ENCODE measurements at places on chromosomes 7 and 10. TPM values are rescaled to one million over a fixed set of nuclear protein-coding genes. Genes with fewer than 3 reads are reported as not detected.

Gene IQUB
- total RNA-seq: under 0.01 TPM

Gene TSPAN33
- 0.65 TPM for total RNA-seq

Gene ZCCHC24
- 42.8 TPM for total RNA-seq

Gene TUBAL3
- total RNA-seq: not detected

Gene CPA5
- total RNA-seq: not detected

Gene PHTF2
- 14.6 TPM for total RNA-seq

Gene TFR2
- total RNA-seq: 4.5 TPM

Gene OGDHL
- total RNA-seq: 0.49 TPM

Gene TAS2R41
- total RNA-seq: not detected

Gene CYP26A1
- not detected for total RNA-seq

Gene EN2
- not detected for total RNA-seq

Gene AKR1C3
- total RNA-seq: 82.9 TPM

Gene ANLN
- 29.0 TPM for total RNA-seq

Gene DKK1
- 229 TPM for total RNA-seq

Gene UPK3B
- total RNA-seq: not detected

Gene GNAT3
- total RNA-seq: not detected

Gene BAMBI
- 64.5 TPM for total RNA-seq

Gene ZNF107
- 2.0 TPM for total RNA-seq

Gene SEMA3C
- 61.6 TPM for total RNA-seq
